ENCODE measurements at places on chromosomes 5 and 9.

GRCh38 chr5:113338628-113339027 is 96.2 kb downstream of the TSSK1B start:
- DNase-seq: no peak

- no peak for DNase-seq
Measured at GRCh38 chr9:87280421-87280820, 217.2 kb upstream of the DAPK1 start.

DNA sequence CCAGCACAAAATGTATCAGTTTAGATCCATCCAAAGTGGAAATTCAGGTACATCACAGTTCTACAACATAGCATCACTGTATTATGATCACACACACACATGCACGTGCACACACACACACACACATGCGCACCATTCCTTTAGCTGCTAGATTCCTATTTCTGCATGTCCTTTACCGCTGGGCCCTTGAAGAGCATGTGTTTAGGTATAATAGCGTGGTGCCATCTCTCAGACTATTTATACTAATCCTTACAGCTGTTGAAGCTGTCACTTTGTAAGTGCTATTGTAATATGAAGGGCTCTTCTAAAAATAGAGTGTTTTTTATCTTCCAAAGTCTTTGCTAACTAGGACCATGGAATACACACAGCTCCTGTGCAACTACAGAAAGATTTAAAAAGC is 308.8 kb upstream of the TRPC7 start:
- DNase-seq: no peak

DNA sequence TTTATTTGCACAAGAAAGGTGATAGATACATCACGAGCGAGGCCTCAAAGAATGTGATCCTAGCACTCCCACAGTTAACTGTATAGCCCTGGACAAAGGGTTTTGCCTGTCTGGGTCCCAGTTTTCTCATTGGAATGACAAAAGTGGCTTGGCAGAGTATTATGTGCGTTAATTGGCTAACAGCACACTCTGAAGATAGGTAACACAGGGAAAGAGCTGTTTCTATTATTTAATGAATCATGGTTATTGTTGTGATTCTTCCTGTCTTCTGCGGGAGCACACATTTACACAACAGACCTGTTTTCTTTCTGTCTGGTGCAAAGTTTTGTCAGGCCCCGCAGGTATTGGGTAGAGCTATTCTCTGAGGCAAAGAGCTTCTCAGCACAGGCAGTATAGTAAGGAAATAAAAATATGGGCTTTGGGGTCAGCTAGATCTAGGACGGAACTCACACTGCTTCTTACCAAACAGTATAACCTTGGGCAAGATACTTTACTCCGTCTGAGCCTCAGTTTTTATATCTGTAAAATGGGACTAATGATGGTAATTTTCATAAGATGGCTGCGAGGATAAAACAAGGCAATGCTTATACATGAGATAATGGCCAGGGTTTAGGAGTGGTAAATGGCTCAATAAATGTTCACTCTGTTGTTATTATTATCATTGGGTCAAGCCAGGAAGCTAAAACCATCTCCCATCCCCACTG is 78.9 kb downstream of the PLAC8L1 start:
- DNase-seq: no peak

DNA sequence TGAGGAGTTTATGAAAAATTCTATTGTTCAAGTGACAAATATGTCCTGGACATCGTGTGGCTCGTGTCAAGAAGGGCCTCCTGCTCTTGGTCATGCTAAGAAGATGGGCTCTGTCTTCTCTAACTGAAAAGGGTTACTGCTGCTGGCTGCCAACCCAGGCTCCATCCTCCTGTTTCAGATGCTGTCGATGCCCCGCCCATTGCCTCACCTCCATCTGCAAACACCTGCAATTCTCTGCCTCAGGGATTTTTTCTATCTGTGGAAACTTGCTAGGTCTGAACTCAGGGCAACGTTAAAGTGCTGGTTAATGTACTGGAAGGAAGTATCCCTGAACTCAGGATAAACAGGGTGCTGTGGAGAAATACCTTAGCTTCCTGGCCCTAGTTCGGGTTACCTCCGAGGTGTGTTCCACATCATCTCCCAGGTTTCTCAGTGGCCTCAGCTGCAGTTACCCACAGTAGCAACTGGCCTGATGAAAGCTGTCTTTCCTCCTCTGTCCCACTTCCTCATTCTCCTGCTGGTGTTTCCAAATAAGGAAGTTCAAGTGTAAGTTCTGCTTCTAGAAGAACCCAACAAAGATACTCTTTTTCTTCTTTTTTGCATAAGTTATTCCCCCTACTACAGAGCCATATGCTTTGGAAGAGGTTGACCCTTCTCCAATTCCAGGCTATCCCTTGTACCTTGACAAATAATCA is 151.7 kb upstream of the SMIM23 start:
- DNase-seq: no peak

GRCh38 chr5:167699432-167699831 is 592.0 kb upstream of the WWC1 start:
- DNase-seq: no peak

DNA sequence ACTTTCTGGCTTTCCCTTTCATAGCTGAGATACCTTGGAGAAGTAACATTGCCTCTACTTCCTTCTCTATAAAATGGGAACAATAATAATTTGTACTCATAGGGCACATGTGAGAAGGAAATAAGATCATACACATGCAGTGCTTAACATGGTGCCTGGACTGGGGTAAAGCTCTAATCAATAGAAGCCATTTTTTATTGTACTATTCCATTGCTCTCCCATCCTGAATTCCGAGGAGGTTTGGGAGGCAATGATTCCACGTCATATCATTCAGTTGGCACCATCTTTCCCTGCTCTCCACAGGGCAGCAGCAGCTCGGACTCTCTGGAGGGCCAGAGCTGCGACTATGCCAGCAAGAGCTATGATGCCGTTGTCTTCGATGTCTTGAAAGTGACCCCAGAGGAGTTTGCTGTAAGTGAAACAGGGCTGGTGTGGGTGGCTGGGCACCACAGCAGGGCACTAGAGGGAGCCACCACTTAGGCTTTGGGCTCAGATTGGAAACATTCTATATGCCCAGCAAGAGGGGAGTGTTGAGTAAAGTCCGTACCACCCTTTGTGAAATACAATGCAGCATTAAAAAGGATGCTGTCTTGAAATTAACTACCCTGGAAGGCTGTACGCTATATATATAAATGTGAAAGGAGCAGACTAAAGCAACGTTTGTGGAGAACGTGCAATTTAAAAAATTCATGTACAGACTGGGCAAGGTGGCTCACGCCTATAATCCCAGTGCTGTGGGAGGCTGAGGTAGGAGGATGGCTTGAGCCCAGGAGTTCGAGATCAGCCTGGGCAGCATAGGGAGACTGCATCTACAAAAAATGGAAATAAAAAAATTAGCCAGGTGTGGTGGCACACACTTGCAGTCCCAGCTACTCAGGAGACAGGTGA is 51.2 kb downstream of the RALGPS1 start:
- DNase-seq: peak; percentile 59

GRCh38 chr5:113204525-113205161 is 228.0 kb downstream of the DCP2 start:
- peak; percentile 24 for DNase-seq

- DNase-seq: no peak
Measured at GRCh38 chr9:123316053-123316718, 39.8 kb upstream of the CRB2 start.
